ENCODE measurements at places on chromosomes 7 and 10.

GRCh38 chr7:130970196-130970595 lies 236.2 kb upstream of the KLF14 start:
- no peak for DNase-seq

DNA sequence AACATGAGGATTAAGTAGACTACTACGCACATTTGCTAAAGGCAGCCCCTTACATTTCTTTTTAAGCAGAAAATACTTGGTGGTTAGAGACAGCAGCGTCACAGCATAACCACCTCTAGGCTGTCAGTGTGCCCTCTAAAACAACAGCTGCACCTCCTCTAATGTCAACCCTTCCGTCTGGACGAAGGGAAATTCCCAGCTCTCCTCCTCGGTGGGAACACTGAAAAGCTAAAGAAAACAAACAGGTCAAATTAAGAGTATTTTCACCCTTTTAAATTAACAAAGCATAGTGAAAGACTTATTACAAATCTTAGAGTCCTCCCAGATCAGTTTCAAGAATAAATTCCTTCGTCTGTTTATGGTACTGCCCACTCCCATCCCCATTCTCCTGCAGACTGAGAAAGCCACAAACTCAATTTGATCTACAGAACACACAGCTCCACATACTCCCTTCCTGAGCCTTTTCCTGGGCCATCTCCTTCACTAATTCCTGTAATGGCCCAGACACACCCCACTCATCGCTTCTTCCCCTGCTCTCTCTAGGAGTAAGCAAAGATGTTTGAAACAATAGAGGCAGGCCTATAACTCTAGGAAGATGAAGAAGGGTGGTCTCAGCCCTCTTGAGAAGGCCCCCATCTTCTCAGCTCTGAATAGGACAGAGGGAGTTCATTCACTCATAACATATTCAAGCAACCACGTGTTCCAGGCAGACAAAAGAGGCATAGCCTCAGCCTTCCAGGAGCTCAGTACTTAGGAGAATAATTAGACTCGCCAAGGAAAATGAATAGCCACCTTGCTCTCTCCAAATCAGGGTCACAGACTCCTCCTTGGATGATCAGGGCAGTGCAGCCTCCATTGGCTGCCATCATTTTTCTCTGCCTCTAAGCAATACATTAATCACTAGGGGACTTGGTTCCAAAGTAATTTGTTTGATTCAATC lies 47.5 kb upstream of the HNRNPH3 start:
- no peak for DNase-seq

GRCh38 chr7:132767378-132767777 lies 191.1 kb upstream of the PLXNA4 start:
- no peak for DNase-seq

- DNase-seq, result no peak
Measured at GRCh38 chr7:105257338-105257737, 131.4 kb downstream of the SRPK2 start.

DNA sequence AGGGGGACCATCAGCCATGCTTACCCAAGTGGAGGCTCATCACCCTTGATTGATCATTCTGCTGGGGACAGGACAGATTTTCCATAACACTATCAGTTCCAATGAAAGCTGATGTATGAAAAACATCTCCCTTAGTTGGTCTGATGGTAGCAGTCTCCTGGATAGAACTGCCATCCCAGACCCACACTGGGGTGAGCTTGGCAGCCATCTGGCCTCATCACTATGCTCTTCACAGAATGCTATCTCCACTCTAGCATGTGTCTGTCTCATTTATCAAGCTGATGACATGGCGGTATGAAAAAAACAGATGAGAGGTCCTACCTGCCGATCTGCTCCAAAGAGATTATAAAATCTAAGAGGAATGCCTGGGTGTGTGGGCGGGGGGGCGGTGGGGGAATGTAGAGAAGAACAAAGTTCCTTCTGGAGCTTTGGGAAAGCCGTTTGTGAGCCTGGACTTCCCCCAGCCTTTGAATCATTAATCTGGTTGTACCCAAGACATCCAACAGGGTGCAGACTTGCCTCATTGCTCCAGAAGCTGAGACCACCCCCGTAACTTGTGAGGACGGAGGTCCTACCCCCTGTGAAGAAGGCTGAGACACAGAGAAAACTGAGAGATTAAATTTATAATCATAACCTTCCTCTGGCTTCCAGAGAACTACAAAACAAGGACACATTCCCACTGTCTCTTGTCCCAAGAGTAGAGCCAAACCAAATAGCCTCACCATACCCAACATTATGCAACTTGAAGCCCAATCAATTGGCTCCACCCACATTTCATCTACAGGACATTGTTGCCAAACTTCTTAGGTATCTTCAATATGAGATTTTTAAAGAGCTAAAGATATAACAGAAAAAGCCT lies 340.8 kb downstream of the KCNMA1 start:
- DNase-seq, result no peak

- DNase-seq, result no peak
Measured at GRCh38 chr7:2826771-2827170, 17.3 kb downstream of the GNA12 start.

- DNase-seq, result no peak
Measured at GRCh38 chr7:128831178-128831993, 1.2 kb downstream of the FLNC start.

GRCh38 chr10:11037991-11038390 lies 20.3 kb downstream of the CELF2 start:
- no peak for DNase-seq

DNA sequence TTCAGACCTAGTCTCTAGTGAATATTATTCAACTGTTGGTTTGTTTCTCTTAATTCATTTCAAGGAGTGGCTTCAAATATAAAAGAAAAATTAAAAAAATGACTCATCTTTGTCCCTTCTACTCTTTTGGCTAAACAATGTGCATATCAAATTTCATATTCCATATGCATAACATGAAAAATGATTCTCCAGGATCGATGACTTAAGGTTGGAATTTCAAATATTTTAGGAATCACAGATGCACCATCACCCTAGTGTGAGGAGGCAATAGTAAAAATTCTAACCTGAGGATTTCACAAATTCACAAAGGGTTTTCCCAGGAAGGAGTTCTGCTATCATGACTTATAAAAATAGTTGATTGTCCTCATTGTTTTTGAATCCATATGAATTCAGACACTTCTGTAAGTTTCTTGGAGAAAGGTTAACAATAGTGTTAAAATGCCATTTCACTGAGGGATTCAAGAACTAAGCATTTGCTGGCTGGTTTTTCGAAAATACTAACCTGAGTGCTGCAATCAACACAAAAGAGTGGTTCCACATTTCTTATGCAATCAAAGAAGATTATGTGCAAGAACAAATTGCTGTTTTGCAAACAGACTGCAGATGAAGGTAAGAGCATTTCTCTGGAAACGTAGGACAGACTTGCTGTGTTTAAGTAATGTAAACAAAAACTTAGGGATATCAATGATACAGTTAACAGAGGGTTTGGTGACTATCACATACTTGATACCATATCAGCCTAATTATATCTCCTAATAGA lies 547.5 kb upstream of the LRRTM3 start:
- DNase-seq, result no peak

GRCh38 chr10:71048971-71049615 lies 160.7 kb upstream of the PCBD1 start:
- no peak for DNase-seq

GRCh38 chr10:60490013-60490412 lies 100.3 kb upstream of the ANK3 start:
- no peak for DNase-seq

GRCh38 chr10:59945590-59945989 lies 39.2 kb upstream of the CCDC6 start:
- no peak for DNase-seq

DNA sequence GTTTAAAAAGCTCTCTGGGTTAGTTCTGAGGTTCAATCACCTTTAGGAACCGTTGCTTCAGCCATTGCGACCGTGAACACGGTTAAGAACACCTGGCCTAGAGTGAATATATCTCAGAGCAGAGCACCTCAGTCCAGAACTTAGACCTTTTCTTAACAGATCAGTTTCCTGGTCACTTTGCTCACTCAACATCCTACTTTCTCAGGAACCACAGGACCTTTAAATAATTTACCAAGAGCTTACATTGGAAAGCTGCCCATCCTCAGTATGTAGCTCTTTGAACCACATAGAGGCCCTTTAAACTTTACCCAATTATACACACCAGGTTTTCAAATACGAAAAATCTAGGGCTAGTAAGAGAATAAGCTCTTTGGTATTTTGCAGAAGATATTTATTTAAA lies 153.2 kb downstream of the NRBF2 start:
- no peak for DNase-seq

DNA sequence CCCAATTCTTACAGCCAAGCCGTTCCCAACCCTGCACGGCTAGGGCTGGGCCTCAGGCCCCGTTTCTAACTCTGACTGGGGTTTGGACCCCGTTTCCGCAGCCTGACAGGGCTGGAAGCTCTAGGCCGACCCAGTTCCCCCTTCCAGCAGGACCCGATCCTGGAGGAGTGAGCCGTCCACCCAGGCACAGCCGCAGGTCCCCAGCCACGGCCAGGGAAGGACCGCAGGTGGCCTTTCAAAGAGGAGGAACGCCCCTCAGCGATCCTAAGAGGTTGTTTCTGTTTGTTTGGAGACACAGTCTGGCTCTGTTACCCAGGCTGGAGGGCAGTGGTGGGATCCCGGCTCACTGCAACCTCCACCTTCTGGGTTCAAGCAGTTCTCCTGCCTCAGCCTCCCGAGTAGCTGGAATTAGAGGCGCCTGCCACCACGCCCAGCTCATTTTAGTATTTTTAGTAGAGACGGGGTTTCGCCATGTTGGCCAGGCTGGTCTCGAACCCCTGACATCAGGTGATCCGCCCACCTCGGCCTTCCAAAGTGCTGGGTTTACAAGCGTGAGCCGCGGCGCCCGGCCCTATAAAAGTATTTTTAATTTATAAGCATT lies 778 bp upstream of the GET4 start:
- DNase-seq, result no peak

- no peak for DNase-seq
Measured at GRCh38 chr7:48360574-48360973, 189.3 kb downstream of the ABCA13 start.

DNA sequence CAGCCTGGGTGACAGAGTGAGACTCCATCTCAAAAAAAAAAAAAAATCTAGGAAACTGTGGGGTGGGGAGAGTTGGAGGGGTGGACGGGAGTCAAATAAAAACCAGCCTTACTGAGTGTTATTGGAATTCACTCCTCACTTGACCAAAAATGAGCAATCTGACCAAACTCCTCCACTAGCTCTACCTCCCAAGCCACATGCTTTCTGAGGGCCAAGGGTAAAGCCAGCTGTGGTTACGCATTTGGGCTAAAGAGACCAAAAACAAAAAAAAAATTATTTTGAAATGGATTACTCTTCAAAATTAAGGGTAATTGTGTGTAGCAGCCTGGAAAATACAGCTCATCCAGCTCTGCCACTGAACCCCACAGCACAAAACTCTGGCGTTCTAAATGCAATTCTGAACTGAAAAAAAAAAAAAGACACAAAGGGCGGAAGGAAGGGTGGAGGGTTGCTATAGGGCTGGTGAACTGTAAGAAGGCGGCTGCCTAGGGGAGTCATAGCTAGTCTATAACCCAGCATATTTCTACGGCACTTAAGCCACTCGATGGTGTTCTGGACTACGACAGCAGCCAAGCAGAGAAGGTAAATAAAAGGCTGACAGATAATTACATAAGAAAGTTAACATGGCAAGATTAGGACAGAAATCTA lies 7.8 kb downstream of the ELMO1 start:
- no peak for DNase-seq

DNA sequence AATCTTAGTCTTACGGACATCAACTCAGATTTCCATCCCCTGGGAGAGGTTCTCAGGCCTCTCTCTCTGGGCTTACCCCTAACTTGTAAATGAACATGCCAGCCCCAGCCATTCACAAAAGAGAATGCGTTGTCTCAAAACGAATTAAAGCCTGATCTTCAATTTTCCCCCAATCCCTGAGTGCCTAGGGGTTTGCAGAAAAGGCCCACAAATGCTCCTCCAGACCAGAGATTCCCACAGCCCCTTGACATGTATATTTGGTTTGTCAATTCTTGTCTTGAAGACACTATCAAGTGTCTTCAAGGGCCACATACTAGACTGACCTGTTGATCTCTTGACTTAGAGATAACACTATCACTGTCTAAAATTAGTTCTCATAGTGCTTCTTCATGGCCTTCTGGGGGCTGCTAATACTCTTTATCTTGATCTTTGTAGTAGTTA lies 11.9 kb upstream of the HOXA13 start:
- no peak for DNase-seq

DNA sequence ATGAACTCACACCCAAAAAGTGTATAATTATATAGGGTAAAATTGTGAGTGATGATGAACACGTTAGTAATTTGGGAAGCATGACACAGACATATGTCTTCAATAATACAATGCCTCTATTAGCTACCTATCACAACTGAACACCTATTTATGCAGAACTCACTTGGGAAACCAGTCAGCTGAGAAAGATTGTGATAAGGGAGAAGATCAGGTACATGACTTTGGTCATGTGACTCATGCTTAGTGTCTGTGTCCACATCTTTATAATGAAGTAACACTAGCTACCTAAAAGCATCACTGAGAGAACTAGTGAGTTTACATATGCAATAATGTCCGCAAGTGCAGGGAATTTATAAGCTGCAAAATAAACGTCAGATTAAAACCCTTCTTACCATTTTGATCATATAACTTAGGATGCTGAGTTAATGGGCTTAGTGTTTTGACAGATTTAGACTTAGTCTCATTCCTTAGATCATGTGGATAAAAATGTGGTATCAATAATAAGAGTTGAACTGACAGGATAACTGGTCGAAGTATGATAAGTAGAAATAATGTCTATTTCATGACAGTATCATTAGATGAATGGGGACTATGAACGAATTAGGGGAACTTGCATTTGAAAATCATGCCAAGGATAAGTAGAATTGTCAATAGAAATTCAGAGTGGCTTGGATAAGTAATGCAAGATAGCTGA lies 11.6 kb downstream of the VWDE start:
- no peak for DNase-seq

DNA sequence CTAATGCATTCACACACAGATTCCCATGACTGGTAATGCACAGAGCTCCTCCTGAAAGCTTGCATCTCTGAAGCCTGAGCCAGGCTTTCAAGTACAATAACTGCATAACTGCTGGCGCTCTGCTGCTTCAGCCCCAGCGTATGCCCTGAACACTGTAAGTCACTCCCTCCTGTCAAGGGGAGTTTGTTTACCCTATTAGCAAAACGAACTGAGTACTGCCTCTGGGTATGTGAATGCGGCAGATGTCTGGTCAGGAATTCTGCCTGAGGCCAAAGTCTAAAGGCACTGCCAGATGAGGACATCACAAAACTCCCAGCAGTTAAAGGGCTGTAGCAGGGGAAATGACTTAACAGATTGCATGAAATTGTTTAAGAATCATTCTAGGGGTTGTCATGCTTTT lies 97.7 kb downstream of the NRCAM start:
- no peak for DNase-seq

DNA sequence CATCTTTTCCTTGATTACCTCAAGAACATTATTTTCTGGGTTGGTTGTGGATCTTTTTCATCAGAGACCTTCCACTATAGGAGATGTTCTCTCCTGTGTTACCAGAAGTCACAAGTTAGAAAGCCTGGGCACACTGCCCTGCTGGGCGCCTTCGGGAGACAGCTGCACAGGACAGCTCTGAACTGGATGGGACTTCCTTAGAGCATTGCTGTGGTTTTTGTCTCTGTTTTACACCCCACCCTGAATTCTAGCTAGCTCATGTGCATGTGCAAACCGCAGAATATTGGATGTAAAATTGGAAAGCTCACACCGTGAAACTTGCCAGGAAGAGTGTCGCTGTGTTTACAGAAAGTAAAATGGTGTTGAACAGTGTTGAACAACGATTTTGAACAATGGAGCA lies 54.4 kb upstream of the SEC61G start:
- DNase-seq, result no peak

GRCh38 chr10:71963351-71964097 lies 671 bp upstream of the CHST3 start:
- no peak for DNase-seq
